ENCODE measurements at places on chromosomes 5 and 9.

- H3K4me1 ChIP-seq, result 0 out of 2 replicates have a peak, but pooled peaks cover 6% of the 10 kb centered on the region
- H3K27ac ChIP-seq, result no peak overlapping the region
- no peak overlapping the region for H3K4me3 ChIP-seq
- H3K36me3 ChIP-seq, result no peaks in the 10 kb centered on the region
- no peaks in the 10 kb centered on the region for H3K27me3 ChIP-seq
Observed at GRCh38 chr5:150611026-150611425, 29.4 kb upstream of the SYNPO start.

DNA sequence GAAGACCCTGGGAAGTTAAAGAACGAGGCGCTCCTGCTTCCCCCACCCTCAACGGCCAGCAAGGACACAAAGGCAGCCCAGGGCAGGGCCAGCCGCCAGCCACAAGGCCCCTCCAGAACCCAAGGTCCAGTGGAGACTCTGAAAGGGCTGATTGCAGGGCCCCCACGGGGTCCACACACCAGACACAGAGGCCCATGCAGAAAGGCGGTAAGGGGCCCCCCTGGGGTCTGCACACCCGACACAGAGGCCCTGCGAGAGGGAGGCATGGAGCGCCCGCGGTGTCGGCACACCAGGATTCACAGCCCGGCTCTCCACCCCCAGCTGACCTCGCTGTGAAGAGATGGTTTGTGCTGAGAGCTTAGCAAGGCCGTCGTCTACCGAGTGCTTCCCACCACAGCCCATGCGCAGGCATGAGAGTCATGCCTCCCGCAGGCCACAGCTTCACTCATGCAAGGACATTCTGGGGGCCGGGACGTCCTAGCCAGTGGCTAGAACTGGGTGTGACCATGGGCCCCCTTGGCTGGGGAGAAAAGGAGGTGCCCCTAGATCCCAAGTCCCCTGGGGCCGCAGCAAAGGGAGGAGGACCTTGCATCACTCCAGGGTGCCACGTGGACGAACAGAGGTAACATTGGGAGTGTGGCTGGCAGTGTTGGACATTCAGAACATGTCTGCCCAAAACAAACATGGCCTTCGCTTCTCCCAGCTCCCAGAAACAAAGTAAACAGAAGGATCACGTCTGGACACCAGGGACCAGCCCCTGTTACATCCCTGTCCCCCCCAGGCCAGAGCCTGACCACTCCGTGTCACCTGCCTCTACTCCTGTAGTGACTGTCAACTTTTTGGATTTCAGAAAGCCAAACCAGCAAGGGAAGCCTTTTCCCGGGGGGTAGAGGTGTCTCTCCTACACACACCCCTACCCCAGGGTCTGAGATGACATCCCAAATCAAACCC, 9.8 kb downstream of the BRD3 start:
- H3K27me3 ChIP-seq, result no peaks in the 10 kb centered on the region
- no peaks in the 10 kb centered on the region for H3K36me3 ChIP-seq
- no peak for DNase-seq
- no peaks in the 10 kb centered on the region for H3K4me1 ChIP-seq

DNA sequence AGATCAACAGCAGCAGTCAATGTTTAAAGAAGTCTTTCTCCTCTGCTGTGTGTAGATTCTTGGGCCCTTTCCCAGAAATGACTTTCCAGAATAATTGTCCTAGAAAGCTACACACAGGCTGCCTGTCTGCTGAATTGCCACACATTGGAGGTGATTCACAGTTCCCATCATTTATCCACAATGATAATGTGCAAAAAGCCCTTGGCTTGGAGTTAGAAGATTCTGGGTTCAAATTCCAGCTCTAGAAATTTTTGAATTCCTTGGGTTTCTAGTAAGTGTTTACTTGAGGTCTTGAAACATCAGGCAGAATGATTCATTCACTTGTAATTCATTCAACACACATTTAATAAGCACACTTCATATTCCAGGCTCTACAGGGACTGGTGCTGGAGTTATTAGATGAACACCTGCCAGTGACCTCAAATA, 28.6 kb upstream of the EPB41L4B start:
- no peaks in the 10 kb centered on the region for H3K36me3 ChIP-seq
- H3K4me1 ChIP-seq, result no peaks in the 10 kb centered on the region
- H3K27ac ChIP-seq, result no peak overlapping the region
- no peak overlapping the region for H3K4me3 ChIP-seq
- H3K27me3 ChIP-seq, result no peaks in the 10 kb centered on the region
- DNase-seq, result no peak

GRCh38 chr9:110825950-110826349, 157.4 kb downstream of the MUSK start:
- H3K4me1 ChIP-seq, result peaks cover 6% of the 10 kb centered on the region
- no peaks in the 10 kb centered on the region for H3K36me3 ChIP-seq
- H3K4me3 ChIP-seq, result no peak overlapping the region
- DNase-seq, result peak; percentile 6
- peak overlapping the region; percentile 76 for H3K27ac ChIP-seq

- no peaks in the 10 kb centered on the region for H3K4me1 ChIP-seq
- H3K27ac ChIP-seq, result no peak overlapping the region
- H3K27me3 ChIP-seq, result no peaks in the 10 kb centered on the region
- no peak overlapping the region for H3K4me3 ChIP-seq
- DNase-seq, result no peak
Observed at GRCh38 chr9:1421436-1421835, 371.3 kb downstream of the DMRT2 start.

DNA sequence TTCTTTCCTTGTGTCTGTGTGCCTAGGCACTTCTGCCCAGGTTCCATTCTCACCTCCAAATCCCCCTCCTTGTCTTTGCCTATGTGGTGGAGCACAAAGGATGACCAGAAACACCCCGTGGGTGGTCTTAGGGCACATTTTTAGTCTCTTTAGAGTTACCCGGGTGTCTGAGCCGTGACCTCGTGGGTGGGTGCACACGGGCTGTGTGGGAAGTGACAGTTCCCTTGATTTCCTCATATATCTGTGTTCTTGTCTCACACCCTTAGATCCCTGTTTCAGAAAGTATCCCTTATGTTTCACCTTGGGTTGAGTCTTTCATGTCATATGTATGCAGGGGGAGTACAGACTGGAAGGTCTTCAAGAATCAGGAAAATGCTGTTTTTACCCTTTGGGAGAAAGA, 13.4 kb upstream of the SMIM32 start:
- H3K36me3 ChIP-seq, result no peaks in the 10 kb centered on the region
- peaks cover 72% of the 10 kb centered on the region for H3K27me3 ChIP-seq
- no peak overlapping the region for H3K27ac ChIP-seq
- H3K4me1 ChIP-seq, result peaks cover 18% of the 10 kb centered on the region

DNA sequence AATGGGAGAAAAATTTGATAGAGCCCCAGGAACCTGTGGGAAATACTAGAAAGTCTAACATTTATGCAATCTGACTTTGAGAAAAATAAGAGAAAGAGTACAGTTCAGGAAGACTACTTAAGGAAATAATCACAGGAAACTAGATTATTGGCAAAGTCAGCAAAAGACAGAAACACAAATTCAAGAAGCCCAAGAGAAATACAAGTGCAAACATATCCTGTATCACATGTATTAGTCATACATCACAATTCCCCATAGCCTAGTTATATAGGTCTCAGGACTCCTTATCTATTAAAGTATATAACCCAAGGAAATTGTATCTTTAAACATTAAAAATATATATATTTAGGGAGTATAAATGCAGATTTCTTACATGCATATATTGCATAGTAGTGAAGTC, 100.8 kb downstream of the HOMER1 start:
- no peaks in the 10 kb centered on the region for H3K4me1 ChIP-seq
- H3K27ac ChIP-seq, result no peak overlapping the region
- no peak for DNase-seq
- H3K36me3 ChIP-seq, result peaks cover 8% of the 10 kb centered on the region

- H3K4me1 ChIP-seq, result no peaks in the 10 kb centered on the region
- no peaks in the 10 kb centered on the region for H3K27me3 ChIP-seq
- H3K36me3 ChIP-seq, result no peaks in the 10 kb centered on the region
- H3K4me3 ChIP-seq, result no peak overlapping the region
- DNase-seq, result no peak
- H3K27ac ChIP-seq, result no peak overlapping the region
Observed at GRCh38 chr9:132062806-132063205, 16.9 kb downstream of the MED27 start.

DNA sequence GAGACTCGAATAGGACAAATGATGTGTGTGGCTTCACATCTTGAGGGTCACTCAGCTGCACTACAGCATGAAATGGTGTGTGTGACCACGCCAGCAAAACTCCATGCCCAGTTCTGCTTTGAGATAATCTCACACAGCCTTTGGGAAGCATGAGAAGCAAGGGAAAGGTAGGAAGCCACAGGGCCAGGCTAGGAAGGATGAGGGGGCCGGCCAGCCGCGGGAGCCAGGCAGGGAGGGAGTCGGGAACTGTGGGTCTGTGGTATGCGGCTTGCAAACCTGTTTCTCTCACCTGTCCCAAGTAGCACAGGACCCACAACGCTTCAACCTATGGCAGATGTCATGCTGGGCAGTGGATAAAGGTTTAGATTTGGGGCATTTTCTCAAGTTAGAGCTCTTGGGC, 142.0 kb downstream of the HSPA4 start:
- no peak overlapping the region for H3K27ac ChIP-seq
- H3K4me1 ChIP-seq, result no peaks in the 10 kb centered on the region
- H3K4me3 ChIP-seq, result no peak overlapping the region
- H3K27me3 ChIP-seq, result no peaks in the 10 kb centered on the region

DNA sequence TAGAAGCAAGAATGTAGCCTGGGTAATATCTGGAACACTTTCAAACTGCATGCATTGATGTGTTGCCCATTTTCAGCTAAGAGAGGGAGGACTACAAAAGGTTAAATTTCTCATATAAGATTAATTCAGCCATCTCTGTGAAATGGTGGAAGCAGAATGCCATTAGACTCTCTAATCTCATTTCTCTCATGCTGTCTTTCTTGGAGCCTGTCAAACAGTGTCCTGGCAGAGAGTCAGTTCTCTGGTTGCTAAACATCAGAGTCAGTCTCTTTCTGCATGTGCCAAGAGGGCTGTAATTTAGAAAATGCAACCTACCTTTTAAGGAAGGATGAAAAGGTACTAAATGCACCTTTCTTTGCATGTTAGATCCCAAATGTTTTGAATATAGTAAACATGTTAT, 910 bp upstream of the GARNL3 start:
- H3K27ac ChIP-seq, result no peak overlapping the region
- 0 out of 2 replicates have a peak, but pooled peaks cover 11% of the 10 kb centered on the region for H3K4me1 ChIP-seq
- H3K27me3 ChIP-seq, result no peaks in the 10 kb centered on the region
- DNase-seq, result no peak
- H3K36me3 ChIP-seq, result no peaks in the 10 kb centered on the region

DNA sequence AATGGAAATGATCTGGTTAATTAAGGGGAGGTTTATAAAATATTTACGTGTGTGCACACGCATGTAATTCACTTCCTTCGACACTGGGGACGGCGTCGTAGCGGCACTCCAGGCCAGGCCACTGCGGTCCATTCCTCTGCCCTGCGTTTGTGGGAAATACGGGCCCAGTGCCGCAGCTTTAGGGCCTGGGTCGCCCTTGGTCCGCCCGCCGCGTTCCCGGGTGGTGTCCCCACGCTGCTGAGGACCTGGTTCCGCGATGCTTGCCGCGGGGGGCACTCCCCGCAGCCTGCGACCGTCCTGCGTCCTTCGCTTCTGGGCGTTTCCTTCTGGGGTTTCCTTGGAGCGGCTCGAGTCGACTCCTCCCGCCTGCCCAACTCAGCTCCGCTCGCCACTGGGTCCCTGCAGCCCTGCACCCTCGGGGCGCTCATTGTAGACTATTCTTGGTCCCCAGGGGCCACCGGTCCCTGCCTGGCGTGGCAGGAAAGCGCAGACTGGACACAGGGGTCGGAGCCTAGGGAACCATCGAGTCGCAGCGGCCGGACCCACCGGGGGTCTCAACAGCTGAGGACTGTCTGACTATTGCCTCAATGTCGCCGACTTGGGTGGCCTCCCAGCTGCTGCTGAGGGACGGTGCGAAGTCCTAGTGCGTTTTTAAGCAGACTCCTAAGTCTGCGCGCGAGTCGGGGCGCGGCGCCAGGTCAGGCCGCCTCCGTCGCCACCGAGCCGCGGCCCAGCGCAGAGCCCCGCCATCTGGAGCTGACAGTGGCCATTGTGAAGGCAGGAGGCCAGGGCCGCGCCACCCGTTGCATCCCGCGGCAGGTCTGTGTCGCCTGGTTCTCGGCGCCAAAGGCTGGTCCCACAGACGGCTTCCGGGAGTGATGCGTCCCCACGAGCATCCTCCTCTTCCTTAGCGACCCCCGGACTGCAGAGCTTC, 4.4 kb upstream of the IRX1 start:
- peak overlapping the region; percentile 55 for H3K4me3 ChIP-seq
- H3K4me1 ChIP-seq, result peaks cover 32% of the 10 kb centered on the region
- no peaks in the 10 kb centered on the region for H3K36me3 ChIP-seq

GRCh38 chr9:2017331-2018161, 2.4 kb downstream of the SMARCA2 start:
- H3K4me1 ChIP-seq, result peaks cover 36% of the 10 kb centered on the region
- H3K36me3 ChIP-seq, result no peaks in the 10 kb centered on the region
- H3K27me3 ChIP-seq, result peaks cover 73% of the 10 kb centered on the region
- DNase-seq, result peak; percentile 74
- H3K4me3 ChIP-seq, result peak overlapping the region; percentile 91

DNA sequence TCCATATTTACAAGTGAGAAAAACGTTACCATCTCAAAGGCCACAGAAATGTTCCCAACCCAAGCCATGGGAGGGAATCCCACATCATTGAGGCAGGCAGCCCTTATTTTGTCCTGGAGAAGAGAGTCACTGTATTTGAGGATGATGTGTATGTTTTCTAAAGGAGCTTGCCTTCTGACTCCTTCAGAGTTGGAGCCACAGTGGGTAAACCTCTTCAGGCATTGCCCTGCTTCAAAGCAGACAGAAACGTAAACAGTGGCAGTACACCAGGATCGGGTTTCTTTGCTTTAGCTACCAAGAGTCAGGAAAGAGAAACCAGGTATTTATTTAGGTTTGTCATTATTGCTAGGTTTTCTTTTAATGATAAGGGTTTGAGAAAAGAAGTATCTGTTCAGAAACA, 45.7 kb downstream of the MUSK start:
- H3K4me1 ChIP-seq, result peaks cover 12% of the 10 kb centered on the region
- DNase-seq, result peak; percentile 25
- no peaks in the 10 kb centered on the region for H3K36me3 ChIP-seq
- no peak overlapping the region for H3K4me3 ChIP-seq

GRCh38 chr5:62977661-62978060, 399.0 kb downstream of the LRRC70 start:
- no peak overlapping the region for H3K4me3 ChIP-seq
- DNase-seq, result peak; percentile 71
- peak overlapping the region; percentile 48 for H3K27ac ChIP-seq
- H3K36me3 ChIP-seq, result no peaks in the 10 kb centered on the region
